ENCODE measurements at places on chromosomes 5 and 9.

DNA sequence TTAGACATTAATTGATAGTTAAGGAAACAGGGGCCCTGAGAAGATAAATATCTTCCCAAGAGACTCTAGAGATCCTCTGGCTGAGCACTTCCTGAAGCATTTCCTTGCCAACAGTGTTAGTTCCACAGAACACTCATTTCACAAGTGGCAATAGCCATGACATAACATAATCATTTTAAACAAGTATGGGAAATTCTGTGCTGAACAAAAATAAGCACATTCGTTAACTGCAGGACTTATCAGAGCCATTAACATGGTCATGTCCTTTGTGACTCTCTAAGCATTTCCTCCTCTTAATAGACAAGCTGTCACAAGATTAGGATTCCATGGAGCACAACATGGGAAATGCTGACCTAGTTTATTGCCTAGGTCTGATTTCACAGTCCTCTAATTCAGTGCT, 184.9 kb downstream of the SNX18 start:
- DNase-seq = no peak

DNA sequence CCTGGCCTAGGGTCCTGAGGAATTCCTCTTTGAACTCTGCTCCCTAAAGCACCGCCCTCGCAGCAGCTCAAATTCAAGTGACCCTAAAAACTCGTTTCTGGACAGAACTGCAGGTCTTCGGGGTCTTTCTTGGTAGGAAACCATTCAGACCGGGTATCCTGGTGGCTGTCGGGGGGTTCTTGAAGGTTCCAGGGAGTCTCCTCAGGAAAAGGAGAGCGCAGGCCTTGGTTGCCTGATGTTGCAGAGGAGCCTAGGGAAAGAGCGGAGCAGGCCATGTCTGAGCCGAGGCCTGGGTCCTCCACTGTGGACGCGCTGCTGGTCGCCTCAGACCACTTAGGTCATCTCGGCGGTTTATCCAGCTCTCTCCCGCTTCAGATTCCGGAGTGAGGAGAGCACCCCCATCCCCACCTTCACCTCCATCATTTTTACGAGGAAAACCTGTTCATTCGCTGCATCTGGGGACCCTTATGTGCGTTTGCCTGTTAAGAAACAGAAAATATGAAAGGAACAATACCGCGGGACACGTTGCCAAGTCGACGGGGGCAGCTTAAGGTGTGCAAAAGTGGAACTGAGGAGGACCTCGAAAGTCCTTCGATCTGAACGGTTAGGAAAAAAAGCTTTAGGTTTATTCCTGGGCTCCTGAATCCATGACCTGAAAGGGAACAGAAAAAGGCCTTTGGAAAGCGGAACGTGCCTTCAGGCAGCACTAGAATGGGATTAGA, 299.4 kb downstream of the PARP8 start:
- peak; percentile 63 for DNase-seq

DNA sequence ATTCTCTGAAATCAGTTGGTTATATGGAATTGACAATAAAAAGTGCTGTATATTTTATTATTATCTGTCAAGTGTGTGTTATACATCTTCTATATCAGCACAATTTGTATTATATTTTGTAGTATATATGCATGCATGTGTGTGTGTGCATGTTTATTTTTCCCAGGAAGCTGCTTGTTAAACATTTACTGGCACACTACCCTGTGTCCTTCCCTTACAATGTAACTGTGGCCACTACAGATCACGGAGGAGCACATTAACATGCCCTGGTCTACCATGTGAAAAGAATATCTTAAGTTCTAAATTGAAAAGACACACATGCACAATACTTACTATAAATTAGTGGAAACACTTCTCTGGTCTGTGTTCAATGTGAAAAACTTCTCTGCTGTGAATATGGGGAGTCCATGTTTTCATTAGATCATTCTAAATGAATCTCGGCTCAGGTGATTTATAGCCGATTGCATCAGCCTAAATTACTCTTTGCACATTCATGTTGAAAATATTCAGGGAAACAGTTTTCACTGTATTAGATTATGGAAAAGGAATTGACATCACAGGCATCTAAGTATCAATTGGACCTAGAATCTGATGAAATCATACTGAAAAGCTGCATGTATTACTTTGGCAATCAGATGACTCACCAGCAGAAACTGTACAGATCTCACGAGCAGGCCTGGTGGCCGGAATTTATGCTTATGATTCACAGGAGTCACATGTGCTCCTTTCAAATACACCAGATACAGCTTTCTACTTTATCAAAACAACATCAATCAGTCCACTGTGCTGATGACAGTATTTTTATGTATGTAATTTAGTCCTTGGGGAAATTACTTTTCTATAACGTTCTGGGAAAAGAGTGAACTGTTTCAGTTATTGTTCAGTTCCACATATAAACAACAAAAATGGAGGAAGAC, 39.4 kb downstream of the LURAP1L start:
- DNase-seq = peak; percentile 85

DNA sequence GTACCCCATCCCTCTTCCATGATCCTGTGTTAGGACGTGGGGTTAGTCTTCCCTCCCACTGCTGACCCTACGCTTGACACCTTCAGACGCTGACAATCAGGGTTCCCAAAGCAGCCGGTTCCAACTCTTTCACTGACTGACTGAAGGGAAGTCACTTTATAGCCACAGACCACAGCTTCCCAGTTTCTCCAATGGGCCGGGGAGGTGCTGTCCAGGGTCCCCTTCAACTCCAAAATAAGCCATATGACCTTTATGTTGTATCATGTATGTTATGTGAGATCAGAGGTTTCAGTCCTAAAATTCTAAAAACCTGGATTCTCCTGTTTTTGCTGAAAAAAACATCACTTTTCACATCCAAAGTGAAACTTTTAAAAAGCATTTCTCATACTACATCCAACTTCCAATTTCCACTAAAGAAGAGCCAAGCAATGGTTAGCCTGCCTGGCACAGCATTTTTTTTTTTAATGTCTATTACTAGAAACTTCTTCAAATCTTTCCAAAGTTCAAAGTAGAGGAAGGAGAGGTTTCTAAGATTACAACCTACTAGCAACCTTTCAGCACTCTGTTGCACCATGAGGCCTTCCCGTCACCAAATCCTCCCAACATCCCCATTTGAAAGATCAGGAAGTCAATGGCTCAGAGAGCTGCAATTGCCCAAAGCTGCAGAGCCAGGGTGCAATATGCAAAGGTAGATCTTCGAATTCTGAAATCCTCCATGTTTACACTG, 5.2 kb downstream of the EPB41L4B start:
- no peak for DNase-seq

DNA sequence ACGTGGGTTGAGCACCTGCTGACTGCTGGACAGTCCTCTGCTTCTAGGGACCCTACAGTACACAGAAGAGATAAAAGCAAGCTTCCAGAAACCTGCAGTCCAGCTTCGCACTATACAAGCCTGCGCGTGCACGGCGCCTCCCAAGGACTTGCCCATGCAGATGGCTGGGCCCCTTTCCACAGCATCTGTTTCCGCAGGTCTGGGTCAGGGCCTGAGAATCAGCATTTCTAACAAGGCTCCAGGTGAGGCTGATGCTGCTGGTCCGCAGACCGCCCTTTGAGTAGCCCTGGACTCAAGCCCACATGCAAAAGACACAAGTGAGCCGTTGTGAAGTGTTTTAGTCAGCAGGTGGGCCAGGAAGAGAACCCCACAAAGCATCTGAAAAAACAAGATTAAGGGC, 133.1 kb downstream of the HSD17B3 start:
- DNase-seq = no peak

DNA sequence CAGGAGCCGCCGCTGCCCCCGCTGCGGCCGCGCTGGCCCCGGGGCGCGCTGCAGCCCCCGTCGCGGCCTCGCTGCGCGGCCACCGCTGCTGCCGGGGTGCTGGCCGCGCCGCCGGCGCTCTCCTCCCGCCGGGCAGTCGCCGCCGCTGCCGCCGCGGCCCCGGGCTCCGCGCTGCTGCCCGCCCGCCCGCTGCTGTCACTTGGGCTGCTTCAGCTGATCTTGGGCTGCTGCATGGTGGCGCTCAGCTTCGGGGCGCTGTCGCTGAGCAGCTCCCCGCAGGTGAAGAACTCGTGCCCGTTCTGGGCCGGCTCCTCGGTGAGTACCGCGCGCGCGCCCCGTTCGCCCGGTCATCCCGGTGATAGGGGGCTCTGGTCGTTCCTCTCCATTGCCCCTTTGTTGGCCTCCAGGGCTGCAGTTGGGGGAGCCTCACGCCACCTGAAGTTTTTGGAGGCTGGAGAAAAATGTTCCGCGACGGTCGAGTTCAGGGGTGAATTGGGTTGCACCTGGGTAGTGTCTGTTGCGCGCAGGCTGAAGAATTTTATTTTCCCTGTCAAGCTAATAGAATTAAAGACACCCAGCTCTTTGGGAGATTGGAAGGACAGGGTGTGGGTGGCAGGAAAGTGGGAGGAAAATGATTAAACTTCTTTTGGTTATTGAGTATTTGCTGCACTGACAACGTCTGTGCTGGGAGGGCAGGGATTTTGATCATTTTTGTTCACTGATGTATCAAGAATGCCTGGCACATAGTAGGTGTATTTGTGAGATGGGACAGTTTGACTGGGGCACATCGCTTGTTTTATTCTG, 596 bp downstream of the ENTREP1 start:
- no peak for DNase-seq

DNA sequence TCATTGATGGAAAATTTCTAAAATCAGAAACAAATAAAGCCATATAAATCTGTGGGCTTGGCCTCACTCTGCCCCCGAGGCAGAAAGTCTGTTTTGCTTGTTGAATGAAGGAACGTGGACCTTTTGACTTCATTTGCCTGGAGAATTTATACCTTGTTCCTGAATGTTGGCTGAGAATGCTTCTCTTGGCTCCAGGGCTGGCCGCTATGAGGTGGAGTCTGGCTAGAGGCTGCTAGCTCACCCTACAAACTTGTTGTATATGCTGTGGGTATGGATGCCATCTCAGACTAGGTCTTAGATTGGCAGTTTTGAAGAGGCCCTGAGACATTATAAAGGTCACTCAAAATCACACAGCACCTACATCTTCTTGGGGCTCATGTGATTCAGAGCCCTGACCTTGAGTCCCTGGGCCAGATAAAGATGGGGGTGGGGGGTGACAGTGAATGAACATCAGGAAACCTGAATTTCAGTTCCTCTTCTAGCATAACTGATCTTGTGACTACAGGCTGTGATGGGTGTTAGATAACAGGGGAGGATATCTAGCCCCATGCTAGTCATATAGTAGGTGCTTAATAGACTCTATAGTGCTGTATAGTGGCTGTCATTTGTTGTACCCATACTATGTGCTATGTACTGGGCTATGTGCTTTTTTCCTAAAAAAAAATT, 2.8 kb downstream of the GM2A start:
- DNase-seq = no peak

GRCh38 chr5:79020861-79021561, 35.9 kb upstream of the ARSB start:
- DNase-seq = peak; percentile 34

- no peak for DNase-seq
Observed at GRCh38 chr5:83488821-83489220, 17.3 kb downstream of the VCAN start.

DNA sequence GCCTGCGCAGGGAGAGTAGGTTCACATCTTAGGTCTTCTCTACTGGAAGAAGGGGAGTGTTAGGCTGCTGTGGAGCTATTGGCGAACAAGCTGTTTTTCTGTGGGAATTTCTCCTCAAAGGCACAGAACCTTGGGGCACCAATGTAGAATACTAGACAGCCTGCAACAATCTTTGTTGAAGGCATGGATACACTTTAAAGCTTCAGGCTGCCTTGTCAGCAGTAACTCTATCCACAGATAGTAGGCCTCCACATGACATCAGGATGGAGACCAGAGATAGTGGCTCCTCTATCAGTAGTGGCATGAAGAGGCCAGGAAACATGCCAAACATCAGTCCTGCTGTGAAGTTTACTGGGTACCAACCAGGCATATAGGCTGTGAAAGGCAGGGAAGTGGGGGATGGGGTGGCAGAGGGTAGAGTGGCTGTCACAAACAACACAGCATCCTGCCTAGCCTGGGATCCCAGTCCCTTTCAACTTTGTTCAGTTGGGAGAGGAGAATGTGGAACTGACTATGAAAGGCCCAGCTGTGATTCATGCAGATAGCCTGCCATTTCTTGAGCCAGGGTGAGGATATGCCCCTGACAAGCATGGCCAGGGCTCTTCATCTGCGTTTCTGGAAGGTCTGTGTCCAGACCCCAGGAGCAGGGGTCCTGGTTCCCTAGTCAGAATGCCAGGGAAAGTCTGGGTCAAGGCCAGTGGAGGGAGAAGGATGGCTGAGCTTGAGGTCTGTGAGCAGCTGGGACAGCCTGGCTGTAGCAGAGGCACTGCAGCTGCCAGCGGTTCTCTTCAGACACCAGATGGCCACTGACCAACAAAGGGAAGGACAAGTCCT, 1.0 kb upstream of the HK3 start:
- DNase-seq = no peak

DNA sequence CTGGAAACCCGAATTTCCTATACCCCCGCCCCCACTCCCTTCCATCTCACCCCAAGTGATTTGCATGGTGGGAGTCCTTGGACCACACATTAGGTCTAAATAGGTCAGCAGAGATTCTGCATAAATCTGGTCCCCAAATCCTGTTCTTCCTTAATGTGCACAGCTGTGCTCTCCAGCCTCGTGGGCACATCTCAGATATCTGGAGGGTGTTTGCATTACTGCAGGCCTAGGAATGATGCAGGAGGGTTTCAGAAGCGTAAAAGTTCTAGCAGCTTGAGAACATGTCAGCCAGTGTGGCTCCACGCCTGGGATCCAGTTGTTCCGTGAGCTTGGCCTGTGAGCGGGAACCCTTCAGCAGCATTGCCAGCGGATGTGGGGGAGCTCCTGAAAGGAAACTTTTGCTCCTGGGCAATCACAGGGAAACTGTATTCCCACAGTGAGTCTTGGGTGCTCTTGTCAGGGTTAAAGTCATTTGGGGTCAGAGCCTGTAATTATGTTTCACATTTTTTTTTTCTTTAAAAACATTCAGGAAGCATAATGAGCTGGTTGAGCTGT, 12.9 kb downstream of the ARHGAP26 start:
- DNase-seq = no peak

GRCh38 chr5:140329739-140330481, 16.5 kb downstream of the HBEGF start:
- no peak for DNase-seq
